ENCODE measurements at places on chromosomes 2 and 18.

DNA sequence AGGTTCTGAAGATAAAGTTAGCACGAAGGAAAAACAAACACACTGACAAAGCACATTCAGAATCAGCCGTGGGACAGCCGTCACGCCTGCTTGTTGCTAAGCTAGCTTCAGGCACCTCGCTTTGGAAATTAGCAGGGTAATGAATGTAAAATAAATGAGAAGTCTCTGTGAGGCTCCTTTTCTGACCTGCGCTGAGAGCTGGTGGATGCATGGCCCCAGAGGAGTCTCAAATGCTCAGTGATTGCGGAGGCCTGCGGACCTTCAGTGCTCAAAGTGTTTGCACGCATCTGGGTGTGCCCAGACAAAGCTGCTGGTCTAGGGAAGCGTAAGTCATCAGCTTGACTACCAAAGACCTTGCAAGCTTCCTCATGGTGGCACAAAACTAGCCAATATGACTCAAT is 50.6 kb downstream of the CD8B2 start:
- DNase-seq = no peak

GRCh38 chr2:56522605-56523089 is 338.9 kb downstream of the CCDC85A start:
- DNase-seq = no peak

DNA sequence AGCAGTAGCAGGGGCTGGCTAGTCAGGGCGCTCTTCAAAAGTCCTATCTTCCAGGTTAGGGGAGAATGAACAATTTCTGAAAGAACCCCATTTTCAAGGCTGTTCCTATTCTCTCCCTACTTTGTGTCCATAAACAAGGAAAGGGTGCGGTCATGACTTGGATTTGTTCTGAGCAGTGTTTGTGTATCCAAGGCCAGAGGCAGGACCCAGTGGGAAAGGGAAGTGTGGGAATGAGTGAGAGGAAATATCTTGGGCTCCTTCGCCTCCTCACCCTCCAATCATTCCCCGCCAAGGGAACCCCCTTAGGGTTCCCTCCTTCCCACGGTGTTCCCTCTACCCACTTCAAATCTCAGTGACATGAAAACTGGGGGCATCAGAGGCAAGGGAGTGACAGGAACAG is 25.5 kb upstream of the SPTBN1 start:
- no peak for DNase-seq

- DNase-seq = no peak
Measured at GRCh38 chr18:55317864-55318263, 270.1 kb downstream of the TCF4 start.

GRCh38 chr2:148490840-148491439 is 153.6 kb upstream of the EPC2 start:
- no peak for DNase-seq

- no peak for DNase-seq
Measured at GRCh38 chr2:848099-848498, 102.5 kb upstream of the SNTG2 start.

DNA sequence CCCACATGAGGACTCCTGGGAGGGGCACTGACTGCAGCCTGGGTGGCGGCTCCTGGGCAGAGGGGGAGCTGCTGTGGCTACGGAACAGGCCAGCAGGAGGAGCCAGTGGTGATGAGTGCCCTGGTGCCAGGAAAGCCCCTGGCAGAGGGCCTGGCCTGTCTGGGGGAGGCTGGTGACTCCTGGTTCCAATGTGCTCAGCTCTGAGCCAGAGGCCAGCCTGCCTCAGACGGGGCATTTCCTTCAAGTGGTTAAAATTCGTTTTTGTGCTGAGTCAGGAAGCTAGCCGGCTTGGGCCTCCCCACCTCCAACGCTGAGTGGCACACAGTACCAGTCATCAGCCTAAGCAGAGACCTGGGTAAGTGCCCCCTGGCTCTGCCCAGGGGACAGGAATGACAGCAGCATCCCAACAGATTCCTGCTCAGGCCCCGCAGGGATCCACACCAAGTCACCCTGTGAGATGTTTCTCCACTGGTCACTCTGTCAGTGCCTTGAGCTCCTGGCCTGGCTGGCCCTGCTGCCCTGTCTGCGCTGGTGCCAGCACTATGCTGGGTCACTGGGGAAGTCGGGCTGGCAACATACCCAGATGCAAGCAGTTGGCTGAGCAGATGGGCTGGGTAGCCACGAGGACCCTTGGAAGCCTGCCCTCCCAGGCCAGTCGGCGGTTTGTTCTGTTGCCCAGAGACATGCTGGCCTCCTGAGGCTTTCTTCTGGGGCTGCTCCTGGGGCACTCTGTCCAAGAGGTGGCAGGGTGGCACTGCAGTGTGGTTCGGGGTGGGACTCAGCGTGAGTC is 7.1 kb upstream of the KLF11 start:
- no peak for DNase-seq

GRCh38 chr2:95669441-95669991 is 77.7 kb downstream of the TRIM43 start:
- DNase-seq = no peak

DNA sequence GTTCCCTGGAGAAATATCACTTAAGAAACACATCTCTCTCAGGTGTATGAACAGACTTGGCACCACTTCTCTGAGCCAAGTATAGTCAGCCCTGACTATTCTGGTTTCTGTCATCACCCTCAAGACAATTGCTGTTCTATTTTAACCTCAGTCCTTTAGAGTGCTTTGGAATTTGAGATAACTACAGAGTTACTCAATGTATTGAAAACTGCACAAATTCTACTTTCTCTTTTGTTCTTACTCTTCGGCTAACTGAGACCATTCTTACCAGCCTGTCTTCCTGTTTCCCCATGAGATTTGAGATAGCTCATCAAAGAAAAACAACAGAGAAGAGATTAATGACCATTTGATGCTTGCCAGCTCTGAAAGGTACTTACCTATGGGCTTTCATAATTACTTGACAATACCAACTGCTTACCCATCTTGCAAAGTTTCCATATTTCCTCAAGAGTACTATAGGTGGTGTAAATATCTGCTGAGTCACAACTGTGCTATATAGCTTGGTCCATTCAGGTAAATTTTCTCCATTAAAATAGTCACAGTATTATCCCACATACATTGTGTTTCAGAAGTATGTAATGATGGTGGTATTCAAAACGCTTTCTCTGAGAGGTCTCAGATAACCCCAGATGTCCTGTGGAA is 467.5 kb upstream of the CHST9 start:
- DNase-seq = no peak

DNA sequence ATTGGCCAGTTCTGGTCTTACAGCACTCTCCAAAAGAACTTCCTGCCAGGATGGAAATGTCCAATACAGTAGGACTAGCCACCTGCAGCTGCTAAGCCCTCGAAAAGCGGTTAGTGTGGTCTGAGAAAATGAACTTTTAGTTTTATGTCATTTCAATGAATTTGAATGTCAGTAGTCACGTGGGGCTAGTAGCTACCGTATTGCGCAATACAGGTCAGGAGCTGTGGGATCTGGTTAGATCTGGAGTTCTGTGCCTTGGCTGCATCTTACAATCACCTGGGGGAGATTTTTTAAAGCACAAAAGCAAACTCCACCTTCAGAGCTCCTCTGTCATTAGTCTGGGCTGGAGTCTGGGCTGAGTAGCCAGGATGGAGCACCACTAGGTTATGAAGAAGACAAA is 35.9 kb downstream of the C1QL2 start:
- no peak for DNase-seq

GRCh38 chr18:76410033-76410432 is 85.0 kb downstream of the ZNF516 start:
- no peak for DNase-seq

DNA sequence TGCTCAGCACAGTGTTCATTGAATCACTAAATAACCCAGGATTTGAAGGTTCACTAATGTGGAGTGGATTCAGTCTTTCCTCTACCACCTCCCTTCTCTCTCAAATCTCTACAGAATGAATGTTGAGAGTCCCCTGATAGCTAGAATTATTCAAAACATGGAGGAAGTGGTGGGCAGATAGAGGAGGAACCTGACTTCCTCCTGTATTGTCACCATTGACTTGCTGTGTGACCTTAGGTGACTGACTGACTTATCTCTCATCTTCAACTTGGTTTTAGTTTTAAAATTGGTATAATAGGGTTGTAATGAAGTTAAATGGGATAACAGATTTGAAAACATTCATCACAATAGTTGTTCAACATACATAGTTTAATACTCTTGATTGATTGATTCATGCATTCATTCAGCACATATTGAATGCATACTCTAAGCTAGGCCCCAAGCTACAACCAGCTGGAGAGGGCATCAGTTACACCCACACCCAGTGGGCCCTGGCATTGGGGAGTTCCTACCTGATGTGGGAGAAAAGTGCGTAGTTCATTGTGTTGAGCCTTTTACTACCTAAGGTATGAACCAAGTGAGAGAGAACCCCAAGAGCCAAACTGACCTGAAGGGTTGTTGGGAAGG is 96.0 kb downstream of the WDR7 start:
- peak; percentile 3 for DNase-seq

DNA sequence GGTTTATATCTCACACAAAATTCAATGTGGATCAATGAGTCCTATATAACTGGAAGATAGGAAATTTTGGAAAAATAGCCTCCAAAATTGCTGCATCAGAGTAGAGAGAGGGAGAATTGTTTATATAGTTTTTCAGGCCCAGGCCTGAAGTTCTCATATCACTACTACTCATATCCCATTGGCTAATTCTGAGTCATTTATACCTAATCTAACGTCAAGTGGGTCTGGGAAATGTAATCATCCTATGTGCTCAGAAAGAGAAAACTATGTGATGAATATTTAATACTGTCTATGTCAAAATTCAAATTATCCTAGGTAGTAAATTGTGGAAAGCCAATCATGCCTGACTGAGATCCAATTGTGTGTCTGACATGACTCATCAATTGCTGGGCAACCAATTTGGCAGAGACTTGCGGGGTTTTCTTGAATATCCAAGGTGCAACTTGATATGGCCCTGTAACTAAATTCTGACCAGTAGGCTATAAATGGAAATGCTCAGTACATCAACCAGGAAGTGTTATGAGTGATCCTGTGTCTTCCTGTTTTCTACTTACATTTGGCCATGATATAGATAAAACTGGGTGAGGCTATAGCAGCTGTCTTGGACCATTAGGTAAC is 744.4 kb downstream of the KCNJ3 start:
- no peak for DNase-seq

GRCh38 chr2:12479065-12479601 is 237.6 kb upstream of the TRIB2 start:
- DNase-seq = no peak

DNA sequence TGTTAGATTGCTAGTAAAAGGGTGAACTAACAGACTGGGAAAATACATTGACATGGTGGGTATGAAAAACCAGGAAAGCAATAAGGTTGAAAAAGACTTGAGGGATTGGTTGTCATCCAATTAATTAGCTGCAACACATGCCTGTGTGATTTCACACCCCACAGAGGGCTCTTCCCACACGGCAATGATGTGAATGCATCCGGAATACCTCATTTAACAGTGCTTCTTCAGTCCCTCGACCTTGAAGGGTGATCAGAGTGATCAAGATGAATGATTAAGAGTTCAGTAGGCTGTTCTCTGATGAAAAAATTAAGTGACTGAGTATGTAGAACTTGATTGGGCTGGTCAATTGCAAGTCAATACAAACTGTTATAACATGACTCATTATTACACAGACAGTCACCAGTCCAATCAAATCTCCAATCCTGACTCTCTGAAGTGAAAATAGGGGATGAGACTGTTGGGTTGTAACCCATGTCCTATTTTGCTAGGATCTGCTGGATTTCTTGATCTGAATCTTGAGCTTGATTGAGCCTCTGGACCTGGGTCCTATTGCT is 924.9 kb upstream of the FAM98A start:
- DNase-seq = no peak

GRCh38 chr2:30232801-30233130 is 1.4 kb downstream of the LBH start:
- DNase-seq = no peak

DNA sequence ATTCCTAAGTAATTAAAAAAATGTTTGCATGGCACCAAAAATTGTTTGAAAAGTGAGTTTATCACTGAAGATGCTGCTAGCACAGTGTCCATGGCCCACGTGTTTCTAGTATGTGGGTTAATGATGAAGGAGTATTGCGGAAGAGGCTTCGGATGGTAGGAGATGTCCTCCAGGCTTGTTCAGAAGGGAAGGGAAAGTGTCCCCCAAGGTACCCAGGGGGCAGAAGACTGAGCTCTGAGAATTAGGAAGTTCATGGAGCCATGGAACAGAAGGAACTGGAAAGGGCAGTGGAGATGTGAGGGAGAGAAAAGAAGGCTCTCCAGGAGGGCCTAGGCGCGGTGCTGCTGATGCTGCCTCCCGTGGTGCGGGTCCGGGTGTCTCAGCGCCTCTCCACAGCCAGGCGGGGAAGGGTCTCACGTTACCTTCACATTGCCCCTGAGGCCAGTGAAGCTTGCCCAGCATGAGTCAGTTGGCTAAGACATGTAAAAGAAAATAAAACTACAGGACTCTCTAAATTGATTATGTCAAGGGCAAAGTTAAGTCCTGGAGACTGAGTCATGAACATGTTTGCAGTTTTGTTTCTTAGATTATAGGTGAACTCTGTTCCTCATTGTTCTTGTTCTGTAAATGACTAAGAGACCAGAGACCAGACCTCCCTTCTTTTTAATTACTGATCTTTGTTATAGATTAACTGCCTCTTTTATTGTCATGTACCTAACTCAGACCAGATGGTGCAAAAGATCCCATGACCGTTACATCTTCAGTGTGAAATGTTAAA is 89.0 kb downstream of the MTCL1 start:
- DNase-seq = no peak

DNA sequence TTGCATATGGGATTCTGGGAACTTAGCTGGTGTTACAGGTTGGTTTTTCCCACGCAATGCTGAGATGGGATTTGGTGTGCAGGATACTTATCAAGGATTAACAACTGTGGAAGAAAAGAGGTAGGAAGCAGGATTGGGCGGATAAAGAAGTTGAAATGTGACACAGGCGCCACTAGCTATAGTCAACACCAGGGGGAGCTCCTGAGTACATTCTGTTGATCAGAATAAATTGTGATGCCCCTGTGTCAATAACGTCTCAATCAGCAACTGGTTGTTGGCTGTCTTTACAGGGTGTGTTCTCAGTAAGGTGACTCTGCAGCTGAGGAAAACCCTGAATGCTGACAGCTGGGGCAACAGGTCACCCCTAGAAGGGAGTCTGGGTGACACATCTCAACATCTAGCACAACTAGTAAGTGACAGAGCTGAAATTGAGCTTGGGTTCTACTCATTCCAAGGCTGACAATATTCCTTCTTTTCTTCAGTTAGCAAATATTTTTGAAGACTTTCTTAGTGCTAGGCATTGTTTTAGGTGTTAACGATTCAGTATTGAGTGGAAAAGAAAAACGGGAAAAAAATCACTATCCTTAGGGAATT is 143.0 kb downstream of the ARL6IP6 start:
- peak; percentile 13 for DNase-seq

- DNase-seq = no peak
Measured at GRCh38 chr2:152620208-152620607, 97.1 kb downstream of the PRPF40A start.

DNA sequence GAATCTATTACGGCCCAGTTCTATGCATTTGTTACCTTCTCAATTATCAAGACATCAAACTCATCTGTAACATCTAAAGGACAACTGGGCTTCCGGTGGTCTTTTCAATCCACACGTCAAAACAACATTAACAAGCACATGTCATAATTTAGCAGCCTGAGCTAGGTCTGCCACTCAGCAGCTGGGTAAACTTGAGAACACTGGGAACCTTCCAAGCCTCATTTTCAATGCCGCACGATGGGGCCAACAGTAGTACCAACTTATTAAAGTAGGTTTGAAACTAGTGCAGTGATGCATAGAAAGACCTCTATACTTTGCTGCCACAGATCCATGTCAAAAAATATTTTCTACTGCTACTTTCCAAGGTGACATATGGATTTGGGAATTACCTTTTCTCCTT is 60.4 kb downstream of the COL4A4 start:
- DNase-seq = no peak
